ENCODE measurements at places on chromosomes 7 and 10. TPM values are rescaled to one million over a fixed set of nuclear protein-coding genes. Genes with fewer than 3 reads are reported as not detected.

DNA sequence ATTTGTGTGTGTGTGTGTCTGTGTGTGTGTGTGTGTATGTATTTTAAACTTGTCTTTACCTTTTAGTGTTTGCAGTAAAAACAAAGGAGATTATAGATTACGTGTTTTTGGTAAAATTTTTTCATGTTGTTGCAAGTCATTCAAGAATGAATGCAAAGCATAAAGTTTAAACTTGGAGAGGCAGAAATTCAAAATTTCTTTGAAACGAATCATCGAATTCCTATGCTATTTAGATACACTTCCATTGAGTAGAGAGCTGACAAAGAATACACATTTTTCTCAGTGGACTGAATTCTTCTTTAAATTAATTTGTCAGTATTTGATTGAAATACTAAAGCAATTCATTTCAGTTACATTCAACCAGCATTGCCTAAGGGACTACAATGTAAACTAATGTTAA, 66.0 kb upstream of the HDAC9 start:
- DNase-seq: no peak

DNA sequence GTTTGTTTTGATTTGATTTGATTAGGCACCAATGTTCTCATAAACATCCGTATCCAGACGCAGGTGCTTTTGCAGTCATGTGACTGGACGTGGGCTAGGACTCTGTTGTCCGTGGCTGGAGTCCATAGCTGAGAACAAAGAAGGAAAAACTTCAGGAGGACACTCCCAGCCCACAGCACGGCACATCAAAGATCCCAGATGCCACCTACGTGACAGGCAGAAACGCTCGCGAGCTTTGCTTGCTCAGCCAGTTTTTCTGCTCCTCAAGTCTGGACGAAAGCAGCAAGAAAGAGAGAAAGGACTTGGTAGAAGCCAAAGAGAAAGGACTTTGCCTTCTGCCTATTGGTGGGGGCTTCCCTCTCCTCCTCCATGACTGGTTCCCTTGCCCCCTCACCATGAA, 6.9 kb upstream of the ZKSCAN1 start:
- DNase-seq: no peak

DNA sequence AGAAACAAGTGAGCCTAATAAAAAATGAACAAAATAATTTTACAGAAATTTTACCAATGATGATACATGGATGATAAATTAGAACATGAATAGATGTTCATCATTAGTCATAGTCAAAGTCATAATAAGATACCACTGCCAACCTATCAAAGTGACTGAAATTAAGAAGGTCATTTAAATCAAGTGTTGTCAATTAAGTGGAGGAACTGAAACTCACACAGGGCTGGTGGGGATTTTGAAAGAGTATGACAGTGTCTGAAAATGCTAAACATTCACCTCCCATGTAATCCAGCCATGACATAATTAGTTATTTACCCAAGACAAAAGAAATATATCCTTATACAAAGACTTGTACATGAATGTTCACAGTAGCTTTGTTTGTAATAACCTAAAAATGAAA, 57.1 kb upstream of the DYNC1I1 start:
- DNase-seq: no peak

DNA sequence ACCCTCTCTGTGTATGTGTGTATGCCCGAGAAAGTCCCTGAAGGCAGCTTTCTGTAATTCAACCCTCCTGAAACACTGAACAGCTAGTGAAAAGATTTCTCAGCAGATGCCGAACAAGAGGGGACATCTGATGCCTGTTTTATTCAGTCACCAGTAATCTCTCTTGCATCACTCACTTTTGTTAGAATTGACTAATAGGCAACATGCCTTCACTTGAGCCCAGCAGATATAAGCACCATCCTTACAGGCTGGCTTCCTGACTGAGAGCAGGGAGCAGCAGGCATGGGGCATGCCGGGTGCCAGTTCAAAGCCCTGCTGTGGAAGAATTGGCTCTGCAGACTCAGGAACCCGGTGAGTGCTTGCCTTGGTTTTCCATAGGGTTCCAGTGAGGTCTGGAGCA, at the start of gene ABCA13:
TSS of gene ABCA13 (plus strand) at position 257 of the 400 bp plus-strand sequence. CDS start at position 283, 26 bp downstream.
- DNase-seq: no peak

- no peak for DNase-seq
These were observed 10.4 kb upstream of the CAMK1D start for GRCh38 chr10:12338981-12339380.

DNA sequence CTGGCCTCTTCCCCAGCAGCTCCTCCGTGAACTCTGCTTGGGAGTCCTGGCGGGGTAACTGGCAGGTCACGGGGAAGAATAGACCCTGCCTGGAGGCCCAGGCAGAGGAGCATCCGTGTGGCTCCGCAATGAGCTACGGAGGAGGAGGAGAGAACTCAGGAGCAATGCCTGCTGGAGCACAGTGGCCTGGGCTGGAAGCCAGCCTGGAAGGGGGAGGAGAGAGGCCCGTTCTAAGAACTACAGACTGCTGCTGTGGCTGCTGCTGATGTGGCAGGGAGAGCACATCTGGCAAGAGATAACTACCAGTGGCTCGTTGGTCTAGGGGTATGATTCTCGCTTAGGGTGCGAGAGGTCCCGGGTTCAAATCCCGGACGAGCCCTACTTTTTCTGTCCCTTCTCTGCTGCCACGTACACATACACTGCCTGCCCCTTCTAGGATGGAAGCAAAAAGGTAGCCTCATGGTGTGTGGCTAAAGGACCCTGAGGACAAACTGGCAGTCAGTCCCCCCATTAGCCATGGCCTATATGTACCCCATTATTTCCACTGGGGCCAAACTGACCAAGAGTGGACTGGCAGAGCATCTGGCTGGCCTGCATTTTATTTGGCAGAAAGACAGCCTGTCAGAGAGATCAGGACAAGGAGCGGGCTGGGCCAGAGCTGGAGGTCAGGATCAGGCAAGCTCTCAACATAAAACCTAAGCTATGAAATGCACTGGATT, 7.7 kb upstream of the OPN1SW start:
- DNase-seq: peak; percentile 21

DNA sequence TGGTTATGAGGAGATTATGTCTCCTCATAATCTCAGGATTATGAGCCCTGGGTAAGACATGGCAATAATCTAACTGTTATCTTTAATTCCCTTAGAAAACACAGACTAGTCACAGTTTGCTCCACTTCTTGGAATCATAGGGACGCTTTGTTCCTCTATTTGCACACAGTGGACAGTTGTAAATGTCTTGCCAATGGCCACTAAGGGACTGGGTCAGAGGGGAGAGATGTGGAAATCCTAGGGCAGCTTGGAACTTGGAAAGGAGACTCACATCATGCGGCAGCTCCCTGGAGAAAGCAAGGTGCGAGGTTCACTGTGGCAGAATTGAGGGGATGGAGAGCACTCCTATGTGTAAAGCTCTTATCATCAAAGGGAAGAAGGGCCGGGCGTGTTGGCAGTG, 266.1 kb downstream of the PRPF18 start:
- DNase-seq: no peak

DNA sequence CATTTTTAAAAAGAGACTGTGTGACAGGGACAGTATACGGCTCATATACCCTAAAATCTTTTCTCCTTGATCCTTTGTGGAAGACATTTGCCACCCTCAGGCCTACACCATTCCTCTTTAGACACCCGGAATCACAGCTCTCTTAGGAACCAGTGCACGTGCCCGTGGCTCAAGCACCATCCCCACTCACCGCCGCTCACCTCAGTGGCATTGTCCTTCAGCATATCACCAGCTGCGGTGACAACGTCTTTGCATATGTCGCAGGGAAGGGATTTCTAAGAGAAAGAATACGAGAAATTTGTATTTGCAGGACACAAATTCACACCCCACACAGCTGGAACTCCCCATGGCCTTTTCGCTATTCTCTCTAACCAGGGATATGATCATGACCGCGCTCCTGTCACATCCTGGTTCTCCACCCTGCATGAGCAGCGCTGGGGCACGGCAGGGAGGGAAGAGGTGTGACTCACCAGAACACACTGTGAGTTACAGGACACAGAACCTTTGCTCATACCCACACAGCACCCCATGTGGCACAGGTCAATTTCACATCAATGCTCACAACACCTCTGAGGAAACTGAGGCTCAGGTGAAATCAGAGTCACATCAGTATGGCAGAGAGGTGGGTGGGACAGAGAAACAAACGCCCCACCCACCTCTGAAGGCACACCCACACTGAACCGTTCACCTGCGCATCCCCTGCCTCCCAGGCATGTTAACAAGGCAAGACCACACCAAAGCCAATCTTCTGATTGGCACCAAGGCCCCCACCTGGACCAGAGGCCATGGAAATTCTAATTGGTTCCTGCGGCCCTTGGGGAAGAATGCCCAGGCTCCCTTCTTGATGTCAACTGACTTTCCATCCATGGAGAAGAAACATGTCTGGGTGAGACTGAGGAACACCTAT, 19.2 kb downstream of the PSAP start:
- DNase-seq: peak; percentile 68

DNA sequence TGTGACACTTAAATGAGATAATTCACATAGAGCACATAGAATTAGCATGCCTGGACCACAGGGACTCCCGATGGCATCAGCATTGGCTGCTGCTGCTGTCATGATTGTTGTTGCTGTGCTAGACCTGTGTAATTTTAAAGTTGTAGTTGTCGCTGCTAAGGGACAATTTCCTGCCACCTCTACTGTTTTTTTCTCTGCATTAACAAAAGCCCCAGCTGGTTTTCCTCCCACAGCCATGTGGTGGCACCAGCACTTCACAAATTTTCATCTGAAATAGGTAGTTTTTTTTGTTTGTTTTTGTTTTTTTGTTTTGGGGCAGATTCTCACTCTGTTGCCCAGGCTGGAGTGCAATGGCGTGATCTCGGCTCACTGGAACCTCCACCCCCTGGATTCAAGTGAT, 25.4 kb upstream of the PRXL2A start:
- DNase-seq: peak; percentile 72

GRCh38 chr10:23310404-23310803, 34.2 kb downstream of the C10orf67 start:
- no peak for DNase-seq

DNA sequence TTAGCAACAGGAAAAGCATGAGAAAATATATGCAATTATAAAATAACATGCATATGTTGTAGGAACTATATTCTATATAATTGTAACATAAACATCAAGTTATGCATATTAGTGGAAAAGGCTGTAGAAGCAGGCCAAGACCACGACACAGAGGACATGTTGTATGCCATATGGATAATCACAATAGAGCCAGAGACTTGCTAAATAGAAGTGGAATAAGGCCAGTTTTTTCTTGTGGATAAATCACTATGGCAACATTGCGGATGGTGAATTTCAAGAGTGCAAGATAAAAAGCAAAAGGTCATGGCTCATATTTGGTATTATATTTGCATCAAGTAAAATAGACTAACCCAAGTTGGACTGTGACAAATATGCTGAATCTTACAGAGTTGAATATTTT, 93.0 kb downstream of the PCDH15 start:
- no peak for DNase-seq

DNA sequence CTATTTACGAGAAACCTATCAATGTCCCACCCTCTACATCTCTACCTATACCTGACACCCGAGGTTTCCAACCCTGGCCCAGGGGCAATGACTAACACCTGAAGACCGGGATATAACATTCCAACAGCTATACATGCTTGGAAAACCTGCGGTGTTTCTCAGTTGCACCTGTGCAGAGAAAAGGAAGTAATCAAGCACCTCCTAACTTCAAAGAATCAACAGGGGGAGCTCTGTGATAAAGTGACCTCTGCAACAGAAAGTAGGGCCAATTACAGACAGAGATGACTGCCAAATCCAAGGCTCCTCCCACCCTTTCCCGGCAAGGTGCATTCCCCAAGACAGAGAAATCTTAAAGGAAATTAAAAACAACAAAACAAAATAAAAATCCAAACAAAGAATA, 41.3 kb downstream of the CCDC6 start:
- no peak for DNase-seq

- no peak for DNase-seq
These were observed 122.5 kb downstream of the CCNY start for GRCh38 chr10:35458500-35459448.

GRCh38 chr7:101728128-101728527, 89.3 kb upstream of the CUX1 start:
- no peak for DNase-seq

- DNase-seq: no peak
These were observed 11.4 kb upstream of the PTN start for GRCh38 chr7:137354961-137355360.

- no peak for DNase-seq
These were observed 302.7 kb downstream of the GLRX3 start for GRCh38 chr10:130438861-130439260.

- no peak for DNase-seq
These were observed 159.3 kb downstream of the BMPER start for GRCh38 chr7:34064519-34065158.

The NPC1L1 gene
- total RNA-seq: not detected

The OR6B1 gene
- not detected for total RNA-seq

The ALOX5 gene
- not detected for total RNA-seq

The CALML5 gene
- total RNA-seq: not detected

The SH2D4B gene
- total RNA-seq: under 0.01 TPM

The SLIT1 gene
- total RNA-seq: under 0.01 TPM
